ENCODE measurements at places on chromosomes 12 and 14.

- no peak for DNase-seq
Observed at GRCh38 chr12:67656251-67656650, 7.7 kb downstream of the DYRK2 start.

DNA sequence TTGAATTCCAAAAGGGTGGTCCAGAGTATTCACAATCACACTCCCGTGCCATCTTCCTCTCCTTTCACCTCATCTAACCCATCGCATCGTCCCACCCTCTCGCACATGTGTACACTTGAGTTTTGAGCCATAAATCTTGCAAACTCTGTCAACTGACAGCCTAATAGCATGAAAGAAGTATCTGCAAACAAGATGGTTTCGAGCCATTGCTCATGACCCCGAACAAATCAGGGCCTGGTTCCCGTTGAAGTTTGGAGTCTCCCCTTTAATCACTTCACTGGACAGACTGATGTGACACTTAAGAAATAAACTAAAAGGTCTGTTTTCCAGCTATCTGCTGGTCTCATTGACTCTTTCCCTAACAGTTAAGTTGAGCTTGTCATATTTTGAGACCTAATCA is 223.6 kb upstream of the SOX5 start:
- DNase-seq, result no peak

- no peak for DNase-seq
Observed at GRCh38 chr12:108622921-108623514, 10.7 kb downstream of the SELPLG start.

DNA sequence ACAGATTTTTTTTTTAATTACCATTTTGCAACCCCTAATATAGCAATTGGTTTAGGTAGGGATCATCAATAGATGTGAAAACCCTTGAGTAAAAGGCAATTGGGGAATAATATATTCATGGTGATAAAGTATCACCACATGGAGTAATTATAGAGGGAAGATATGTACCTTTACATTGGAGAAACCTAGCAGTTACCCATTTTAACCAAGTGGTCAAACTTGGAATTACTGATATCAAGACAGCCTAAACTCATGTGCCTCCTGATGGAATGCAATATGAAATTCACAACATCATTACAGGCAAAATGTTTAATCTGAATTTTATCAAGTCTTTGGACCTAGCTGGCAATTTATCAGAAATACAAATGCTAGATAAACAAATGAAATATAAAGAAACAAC is 6.7 kb upstream of the SLC10A1 start:
- DNase-seq, result no peak

DNA sequence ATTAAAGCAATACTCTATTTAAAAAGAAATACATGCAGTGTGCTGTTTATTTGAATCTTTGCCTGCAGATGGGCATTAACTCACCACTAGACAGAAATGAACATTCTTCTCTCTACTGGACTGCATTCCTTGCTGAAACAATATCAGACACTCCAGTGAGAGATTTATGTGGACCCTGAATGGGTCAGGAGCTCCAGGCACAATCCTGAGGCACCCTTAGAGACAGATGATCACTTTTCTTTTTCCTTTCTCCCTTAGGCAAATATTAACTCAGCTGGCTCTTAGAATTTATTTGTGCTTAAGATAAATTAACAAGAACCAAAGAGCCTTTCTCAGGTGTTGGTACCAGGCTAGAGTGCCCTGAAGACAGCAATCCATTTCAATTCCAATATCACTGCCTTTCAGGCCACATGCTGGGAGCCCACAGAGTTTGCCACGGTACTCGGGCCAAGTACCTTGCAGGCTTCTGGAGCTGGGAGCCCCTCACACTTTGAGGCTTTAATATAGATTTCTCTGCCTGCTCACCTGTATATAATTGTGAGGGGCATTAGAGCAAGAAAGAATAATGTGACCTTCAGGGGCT is 173.0 kb downstream of the EMP1 start:
- no peak for DNase-seq

DNA sequence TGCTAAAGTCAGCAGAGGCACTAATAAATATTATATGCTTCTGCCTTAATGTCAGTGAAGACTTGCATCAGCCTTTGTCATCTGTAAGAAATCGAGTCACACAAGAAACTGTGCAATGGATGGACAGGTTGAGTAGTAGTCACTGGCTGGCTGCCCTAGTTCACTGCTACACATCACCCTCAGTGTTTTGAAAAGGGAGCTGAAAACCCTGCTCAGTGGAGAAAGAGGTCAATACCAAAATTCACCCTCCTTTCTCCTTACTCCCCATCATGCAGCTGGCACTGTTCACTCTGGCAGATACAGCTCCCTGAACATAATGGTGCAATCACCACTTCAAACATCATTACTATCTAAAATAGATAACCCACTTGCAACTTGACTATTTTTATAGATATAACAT is 6.6 kb downstream of the ANKS1B start:
- DNase-seq, result no peak

- DNase-seq, result no peak
Observed at GRCh38 chr12:104969343-104969742, 11.3 kb upstream of the SLC41A2 start.

DNA sequence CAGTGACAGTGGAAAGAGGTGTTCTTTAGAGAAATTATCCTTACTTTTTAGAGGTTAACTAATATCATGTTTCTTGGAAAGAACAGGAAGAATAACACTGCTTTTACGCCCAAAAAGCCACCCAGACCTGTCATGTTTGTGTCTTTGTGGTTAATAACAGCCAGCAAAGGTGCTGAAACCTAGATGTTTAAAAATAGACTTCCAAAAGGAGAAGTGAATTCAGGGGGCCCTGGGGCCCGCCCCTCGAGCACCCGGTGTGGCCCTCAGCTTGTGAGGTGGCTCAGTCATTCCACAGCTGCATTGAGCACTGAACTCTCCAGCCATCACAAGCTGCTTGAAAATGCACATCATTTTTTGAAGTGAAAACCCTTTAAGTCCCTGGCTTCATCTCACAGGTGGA is 20.8 kb upstream of the AMN start:
- no peak for DNase-seq

- no peak for DNase-seq
Observed at GRCh38 chr12:103973909-103974308, 8.2 kb downstream of the TDG start.

- DNase-seq, result no peak
Observed at GRCh38 chr12:92563819-92564218, 139.0 kb upstream of the PLEKHG7 start.

DNA sequence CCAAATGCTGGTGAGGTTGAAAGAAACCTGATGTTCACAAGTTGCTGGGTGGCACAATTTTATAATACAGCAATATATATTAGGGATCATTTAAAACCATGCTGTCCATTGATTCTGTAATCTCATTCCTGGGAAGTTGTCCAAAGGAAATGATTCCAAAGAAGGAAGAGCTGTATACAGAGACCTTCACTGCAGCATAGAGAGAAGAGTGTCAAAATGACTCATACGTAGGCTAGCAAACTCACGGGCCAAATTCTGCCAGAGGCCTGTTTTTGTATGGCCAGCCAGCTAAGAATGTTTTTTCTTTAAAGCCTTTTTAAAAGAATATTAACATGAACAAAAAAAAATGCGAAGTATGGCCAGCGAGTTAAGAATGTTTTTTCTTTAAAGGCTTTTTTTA is 69.2 kb upstream of the MED13L start:
- DNase-seq, result no peak

GRCh38 chr12:106062693-106063092 is 76.1 kb downstream of the NUAK1 start:
- DNase-seq, result no peak

All from NCI-H1105 (cell line).